GM04504 (cell line): ENCODE measurements at places on chromosomes 7 and 10.

DNA sequence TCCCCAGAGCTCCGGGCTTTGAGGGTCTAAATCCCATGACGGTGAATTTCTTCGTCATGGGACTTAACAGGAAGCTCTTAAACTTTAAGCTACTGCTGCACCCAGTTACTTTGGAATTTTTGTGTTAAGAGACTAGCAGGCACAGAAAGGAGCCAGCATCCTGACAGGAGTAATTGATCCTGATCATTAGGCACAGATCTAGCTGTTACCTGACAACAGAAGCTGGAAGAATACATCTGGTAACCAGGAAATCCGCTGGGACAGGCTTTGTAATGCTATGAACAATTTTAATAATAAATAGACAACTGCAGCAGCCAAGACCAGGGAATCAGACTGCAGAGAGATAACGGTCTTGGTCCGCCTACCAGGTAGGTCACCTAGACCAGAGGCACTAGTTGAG, 210.9 kb downstream of the DGKI start:
- no peak for DNase-seq

- no peak for DNase-seq
Observed at GRCh38 chr10:121891103-121891502, 36.7 kb downstream of the ATE1 start.

DNA sequence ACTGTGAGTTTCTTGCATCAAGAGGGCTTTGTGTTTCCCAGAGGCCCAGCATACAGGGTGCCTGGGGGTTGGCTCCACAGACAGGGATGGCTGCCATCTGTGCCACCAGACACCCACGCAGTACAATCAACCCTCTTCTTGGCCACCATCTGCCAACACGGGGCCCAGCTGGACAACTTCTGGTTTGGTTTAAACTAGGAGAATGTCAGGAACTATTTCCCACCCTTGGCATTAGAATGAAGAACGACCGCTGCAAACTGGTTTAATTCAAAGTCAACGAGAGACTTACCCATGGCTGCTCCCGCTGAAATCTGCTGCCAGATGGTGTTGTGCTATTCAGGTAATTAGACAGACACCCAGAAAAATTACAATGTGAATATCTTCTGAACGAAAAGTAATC, 27.8 kb downstream of the NMT2 start:
- DNase-seq, result no peak

GRCh38 chr10:28199941-28200340, 102.9 kb downstream of the MPP7 start:
- no peak for DNase-seq

DNA sequence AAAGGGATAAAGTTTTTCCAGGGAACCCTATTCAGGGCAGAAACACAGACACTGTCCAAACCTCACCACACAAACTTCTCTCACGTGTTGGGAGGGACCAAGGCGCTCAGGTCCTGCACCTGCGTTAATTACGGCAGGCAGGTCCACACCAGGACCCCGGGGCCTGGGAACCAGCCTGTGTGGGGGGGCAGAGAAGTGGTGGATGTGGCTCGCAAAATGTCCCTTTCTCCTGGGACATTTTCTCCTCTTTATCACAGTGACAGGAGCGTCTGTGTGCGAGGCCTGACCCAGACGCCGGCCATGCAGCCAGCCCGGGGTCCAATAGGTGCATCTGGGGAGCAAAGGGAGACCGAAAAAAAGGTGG, 73.4 kb upstream of the ZNF722 start:
- no peak for DNase-seq

GRCh38 chr7:64787295-64787694, 6.9 kb upstream of the ZNF138 start:
- no peak for DNase-seq
